Non-pigmented ciliary epithelial cell (primary cell): ENCODE measurements at places on chromosomes 16 and 17.

GRCh38 chr16:25713785-25714570 lies 22.2 kb downstream of the HS3ST4 start:
- no peak for DNase-seq

DNA sequence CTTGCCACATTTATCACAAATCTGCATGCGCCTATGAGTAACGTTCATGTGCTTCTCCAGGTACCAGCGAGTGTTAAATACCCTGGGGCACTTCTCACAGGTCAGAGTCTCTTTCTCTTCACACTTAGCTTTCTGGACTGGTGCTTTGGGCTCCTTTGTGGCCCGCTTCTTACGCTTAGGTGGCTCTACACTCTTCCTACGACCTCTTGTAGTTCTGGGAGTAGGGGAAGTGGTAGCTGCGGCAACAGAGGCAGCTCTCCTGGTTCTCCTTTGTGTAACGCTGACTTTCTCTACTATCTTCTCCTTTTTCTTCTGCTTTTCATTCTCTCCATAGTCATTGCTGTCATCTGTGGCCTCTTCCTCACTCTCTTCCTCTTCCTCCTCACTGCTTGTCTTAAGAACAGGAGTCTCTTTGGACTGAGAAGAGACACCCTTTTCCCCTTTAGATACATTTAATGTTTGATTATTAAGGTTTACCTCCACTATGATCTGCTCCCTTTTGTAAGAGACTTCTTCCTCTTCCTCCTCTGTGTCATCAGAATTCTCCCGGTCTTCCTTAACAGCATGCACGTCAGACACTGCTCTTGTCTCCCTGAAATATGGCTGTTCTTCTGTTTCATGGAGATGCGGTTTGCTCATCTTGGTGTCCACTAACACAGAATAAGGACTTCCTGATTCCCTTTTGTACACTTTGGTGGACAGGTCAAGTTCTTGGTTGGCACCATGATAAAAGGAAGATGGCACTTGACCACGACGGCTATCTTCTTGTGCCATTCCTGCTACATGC lies 45.0 kb downstream of the ZNF652 start:
- no peak for DNase-seq

DNA sequence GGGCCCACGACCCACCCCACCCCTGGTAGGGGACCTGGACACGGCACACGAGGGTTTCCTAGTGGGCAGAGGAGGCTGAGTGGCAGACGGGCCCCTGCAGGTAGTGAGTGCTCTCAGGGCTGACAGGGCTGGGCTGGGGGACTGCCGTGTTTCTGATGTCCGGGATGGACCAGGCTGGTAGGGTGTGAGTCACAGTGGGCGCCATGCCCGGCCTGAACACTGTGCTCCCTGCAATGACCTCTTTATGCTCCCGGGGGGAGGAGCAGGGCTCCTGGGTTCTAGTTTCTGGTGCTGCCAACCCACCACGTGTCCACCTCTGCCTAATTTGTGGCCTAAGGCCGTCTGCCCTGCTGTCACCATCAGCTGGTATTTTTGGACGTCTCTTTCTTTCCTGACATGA lies 26.3 kb downstream of the ARHGAP23 start:
- no peak for DNase-seq

- no peak for DNase-seq
Measured at GRCh38 chr16:10846213-10846998, 27.8 kb upstream of the TVP23A start.

- DNase-seq, result no peak
Measured at GRCh38 chr17:16937431-16937830, 34.5 kb downstream of the TNFRSF13B start.

DNA sequence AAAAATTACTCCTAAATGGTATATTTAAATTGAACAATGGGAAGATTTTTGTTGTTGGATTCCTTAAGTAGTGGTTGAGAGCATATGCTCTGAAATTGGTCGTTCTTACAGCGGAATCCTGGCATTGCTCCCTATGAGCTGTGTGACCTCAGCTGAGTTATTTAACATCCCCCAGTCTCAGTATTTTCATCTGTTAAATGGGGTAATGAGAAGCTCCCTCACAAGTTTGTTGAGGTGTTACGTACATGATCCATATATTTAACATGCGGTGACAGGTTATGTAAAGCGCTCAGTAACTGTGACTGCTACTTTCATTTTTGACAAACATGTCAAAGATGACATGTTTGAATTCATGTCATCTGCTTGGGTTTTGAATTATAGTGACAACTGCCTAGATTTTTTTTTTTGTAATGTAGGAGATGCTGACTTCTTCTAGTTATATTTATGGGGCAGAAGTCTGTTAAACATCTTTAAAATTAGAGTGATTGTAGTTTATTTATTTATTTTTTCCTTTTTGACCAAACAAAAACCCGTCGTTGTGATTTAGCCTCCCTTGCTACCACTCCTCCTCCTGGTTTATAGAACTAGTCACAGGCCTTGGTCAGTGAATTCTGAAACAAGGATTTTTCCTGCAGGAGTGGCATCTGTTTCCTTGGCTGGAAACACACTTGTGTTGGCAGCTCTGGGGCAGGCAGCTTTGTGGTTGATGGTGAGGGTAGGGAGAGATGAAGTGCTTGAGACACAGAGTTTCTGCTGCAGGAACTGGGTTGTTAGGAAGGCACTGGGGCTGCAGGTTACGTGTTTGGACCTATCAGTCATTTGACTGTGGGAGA lies 268.8 kb downstream of the SNX29 start:
- DNase-seq, result no peak

DNA sequence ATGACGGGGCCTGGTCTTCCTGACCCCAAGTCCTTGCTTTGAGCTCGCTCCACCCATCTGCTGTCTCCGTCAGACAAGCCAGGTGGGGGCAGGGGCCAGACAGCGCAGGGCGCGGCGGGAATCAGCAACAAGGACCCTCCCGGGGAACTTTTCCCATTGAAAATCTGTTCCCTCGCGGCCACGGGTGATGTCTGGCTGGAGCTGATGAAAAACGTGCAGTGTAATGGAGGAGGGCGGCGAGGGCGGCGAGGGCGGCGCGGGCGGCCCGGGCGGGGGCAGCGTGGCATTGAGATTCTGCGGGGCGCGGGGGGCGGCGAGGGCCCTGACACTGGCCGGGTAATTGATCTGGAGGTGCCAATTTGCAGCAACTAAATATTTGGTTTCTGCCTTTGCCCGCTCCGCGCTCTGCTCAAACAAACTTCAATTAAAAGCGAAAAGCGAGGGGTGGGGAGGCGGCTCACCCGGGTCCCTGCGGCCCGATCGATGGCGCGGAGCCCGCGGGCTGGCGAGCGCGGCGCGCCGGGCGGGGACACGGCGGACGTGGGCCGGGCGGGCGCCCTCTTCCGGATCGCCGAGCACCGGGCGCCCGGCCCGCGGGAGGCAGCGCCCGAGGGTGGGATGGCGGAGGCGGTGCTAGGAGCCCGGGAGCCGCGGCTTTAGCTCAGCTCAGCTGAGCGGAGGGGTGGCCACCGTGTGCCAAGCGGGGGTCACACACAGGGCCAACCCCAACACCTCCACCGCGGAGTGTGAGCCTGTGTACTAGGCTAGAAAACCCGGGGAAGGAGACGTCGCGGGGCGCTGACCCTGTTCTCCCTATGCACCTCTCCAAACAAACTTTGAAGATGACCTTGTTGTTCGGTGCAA lies 32.4 kb downstream of the DCAKD start:
- DNase-seq, result no peak

DNA sequence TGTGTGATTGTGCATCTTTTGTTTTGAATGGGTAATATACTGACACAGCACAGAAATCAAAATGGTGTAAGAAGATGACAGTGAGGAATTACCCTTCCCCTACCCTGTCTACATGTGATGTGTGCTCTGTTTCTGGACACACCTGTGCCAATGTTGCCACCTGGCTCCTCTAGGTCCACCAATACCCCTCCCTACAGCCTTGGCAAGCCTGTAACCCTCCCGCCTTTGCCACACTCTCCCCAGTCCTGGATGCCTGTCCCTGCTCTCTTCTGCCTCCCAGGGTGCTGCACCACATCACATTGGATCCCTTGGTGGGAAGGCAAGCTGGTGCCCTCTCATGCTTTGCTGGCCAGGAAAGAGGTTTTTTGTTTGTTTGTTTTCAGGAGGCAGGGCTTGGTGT lies 289.5 kb upstream of the N4BP1 start:
- no peak for DNase-seq

DNA sequence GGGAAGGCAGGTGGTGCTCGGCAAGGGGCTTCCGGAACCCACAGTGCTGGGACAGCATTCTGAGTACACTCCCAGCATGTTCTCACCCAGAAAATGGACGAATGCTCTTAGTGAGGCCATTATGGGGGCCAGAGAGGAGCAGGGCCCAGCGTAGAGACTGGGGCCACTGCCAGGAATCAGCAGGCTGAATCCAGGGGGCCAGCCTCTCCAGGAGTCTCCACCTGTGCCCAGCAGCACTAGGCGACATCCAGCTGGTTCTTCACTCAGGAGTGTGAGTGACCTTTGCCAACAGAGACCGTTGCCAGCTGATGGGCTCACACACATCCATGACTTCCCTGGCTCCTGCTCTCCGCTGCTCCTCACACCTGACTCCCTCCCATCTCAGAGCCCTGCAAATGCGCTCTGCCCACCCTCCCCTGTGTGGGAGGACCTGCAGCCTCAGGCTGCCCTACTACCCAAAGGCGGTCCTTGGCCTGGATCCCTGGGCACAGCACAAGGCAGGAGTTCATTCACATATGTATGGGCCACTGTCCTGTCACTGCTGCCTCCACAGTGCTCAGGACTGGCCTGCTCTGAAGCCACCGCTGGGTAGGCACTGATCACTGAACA lies 5.1 kb downstream of the RHBDF1 start:
- no peak for DNase-seq

DNA sequence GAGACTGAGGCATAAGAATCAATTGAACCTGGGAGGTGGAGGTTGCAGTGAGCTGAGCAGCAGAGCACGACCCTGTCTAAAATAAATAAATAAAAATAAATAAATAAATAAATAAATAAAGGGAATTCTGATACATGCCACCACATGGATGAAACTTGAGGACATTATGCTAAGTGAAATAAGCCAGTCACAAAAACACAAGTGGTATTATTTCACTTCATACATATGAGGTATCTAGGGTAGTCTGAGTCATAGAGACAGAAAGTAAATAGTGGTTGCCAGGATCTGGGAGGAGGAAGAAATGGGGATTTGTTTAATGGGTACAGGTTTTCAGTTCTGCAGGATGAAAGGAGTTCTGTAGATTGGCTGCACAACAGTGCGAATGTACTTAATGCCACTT lies 16.3 kb downstream of the PIPOX start:
- DNase-seq, result peak; percentile 22

GRCh38 chr17:34241062-34241461 lies 14.0 kb upstream of the CCL2 start:
- no peak for DNase-seq

- DNase-seq, result no peak
Measured at GRCh38 chr17:75371339-75371738, 34.1 kb downstream of the GRB2 start.

GRCh38 chr17:42180411-42180921 lies 476 bp downstream of the KCNH4 start:
- no peak for DNase-seq

- no peak for DNase-seq
Measured at GRCh38 chr17:31413081-31413799, 21.8 kb downstream of the RAB11FIP4 start.

DNA sequence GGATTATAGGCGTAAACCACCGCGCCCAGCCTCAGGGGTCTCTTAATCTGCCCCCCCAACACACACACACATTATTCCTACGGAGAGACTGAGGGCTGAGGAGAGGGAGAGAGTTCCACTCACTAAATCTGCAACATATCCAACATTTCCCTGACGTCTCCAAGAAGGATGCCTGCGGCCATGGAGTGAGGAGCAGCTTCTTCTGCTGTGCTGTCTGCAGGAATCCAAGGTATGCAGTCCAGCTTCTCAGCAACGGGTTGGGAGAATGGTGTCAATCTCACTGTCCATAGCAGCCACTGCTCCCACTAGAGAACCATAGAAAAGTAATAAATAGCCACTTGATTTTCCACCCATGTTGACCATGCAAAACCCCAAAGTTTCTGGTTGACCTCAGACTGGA lies 5.1 kb upstream of the PLXDC1 start:
- DNase-seq, result no peak

DNA sequence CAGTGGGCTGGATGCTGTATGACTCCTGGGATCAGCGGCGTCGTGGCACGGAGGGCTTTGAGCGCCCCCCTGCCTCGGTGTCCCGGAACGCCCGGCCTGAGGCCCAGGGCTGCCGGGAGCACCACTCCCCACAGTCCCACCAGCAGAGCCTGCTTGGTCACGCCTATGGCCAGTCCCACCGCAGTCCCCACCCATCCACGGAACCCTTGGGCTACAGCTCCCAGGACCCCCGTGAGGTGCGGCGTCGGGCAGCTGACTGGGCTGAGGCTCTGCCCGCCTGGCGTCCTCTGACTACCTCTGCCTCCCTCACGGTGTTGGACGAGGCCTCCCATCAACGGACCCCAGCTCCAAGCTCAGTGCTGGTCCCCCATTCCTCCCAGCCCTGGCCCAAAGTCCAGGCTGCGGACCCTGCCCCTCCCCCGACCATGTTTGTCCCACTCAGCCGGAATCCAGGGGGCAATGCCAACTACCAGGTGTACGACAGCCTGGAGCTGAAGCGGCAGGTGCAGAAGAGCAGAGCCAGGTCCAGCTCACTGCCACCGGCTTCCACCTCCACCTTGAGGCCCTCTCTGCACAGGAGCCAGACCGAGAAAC lies 1.6 kb downstream of the SPEM2 start:
- no peak for DNase-seq

GRCh38 chr17:16086957-16087356 lies 87.3 kb downstream of the TTC19 start:
- no peak for DNase-seq

- DNase-seq, result no peak
Measured at GRCh38 chr16:80664786-80665185, 124.0 kb downstream of the DYNLRB2 start.

DNA sequence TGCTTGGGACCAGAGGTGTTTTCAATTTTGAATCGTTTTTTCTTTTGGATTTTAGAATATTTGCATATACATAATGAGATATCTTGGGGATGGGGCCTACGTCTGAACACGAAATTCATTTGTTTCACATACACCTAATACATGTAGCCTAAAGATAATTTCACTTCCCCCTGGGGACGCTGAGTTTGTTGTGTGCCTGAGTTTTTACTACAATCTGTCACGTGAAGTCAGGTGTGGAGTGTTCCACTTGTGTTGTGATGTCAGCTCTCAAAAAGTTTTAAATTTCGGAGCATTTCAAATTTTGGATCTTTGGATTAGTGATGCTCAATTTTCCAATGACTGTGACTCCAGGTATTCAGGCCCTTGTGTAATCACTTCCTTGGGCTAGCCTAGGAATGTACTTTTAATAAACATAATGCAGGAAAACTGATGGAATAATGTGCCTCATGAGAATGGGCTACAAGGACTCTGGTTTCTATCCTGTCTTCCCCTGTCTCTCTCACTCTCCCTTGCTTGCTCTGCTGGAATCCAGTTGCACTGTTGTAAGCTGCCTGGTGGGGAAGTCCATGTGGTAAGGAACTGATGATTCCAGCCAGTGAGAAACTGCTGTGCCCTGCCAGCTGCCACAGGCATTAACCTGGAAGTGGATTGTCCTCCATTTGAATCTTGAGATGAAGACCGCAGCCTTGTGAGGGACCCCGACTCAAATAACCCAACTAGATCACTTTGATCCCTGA lies 403.8 kb downstream of the SHISA9 start:
- no peak for DNase-seq
